Adrenal gland (tissue), 19 donors: ENCODE measurements at places on chromosomes 5 and 9. TPM values are rescaled to one million over a fixed set of nuclear protein-coding genes. Genes with fewer than 3 reads are reported as not detected.

Gene PTBP3
- total RNA-seq, result 21.6 TPM

Gene CA9
- total RNA-seq, result 0.28 TPM

Gene TPPP
- total RNA-seq, result 1.6 TPM

Gene BRINP1
- total RNA-seq, result 4.1 TPM

Gene STRBP
- 6.0 TPM for total RNA-seq

Gene INSL4
- total RNA-seq, result not detected

Gene ACTBL2
- total RNA-seq, result not detected

Gene DOLK
- total RNA-seq, result 28.0 TPM

Gene TRPM3
- total RNA-seq, result 3.6 TPM

Gene MEIKIN
- total RNA-seq, result 0.11 TPM

Gene SLC12A2
- 53.0 TPM for total RNA-seq

Gene LCN9
- not detected for total RNA-seq

Gene FAM221B
- total RNA-seq, result not detected

Gene PFN3
- total RNA-seq, result not detected

Gene MVB12B
- 13.8 TPM for total RNA-seq

Gene SLC6A18
- total RNA-seq, result not detected

Gene SHISAL2B
- not detected for total RNA-seq

Gene ANKDD1B
- total RNA-seq, result 0.53 TPM

Gene PCDHGA12
- 17.9 TPM for total RNA-seq

Gene GDA
- 2.0 TPM for total RNA-seq

Gene CATSPER3
- 0.44 TPM for total RNA-seq

Gene FOXI1
- not detected for total RNA-seq

Gene IL4
- total RNA-seq, result not detected

Gene TUT7
- total RNA-seq, result 35.6 TPM

Gene FKBP15
- total RNA-seq, result 26.7 TPM

Gene RBM18
- 9.4 TPM for total RNA-seq

Gene CXCL14
- total RNA-seq, result 3.6 TPM

Gene LHX3
- not detected for total RNA-seq

Gene KLHL3
- 23.1 TPM for total RNA-seq

Gene GHR
- total RNA-seq, result 11.4 TPM

Gene PRUNE2
- 16.6 TPM for total RNA-seq

Gene SV2C
- total RNA-seq, result 0.96 TPM

Gene ST8SIA4
- total RNA-seq, result 6.0 TPM

Gene FBXL17
- 28.7 TPM for total RNA-seq

Gene F12
- total RNA-seq, result 0.18 TPM

Gene RNF183
- total RNA-seq, result not detected

Gene FRRS1L
- 14.3 TPM for total RNA-seq

Gene GARIN3
- not detected for total RNA-seq

Gene BARX1
- not detected for total RNA-seq

Gene SH3RF2
- 1.1 TPM for total RNA-seq

Gene EIF4E1B
- total RNA-seq, result 0.44 TPM

Gene ABLIM3
- 1.6 TPM for total RNA-seq

Gene PCDHGB6
- total RNA-seq, result 6.0 TPM

Gene GMCL2
- not detected for total RNA-seq

Gene CHMP5
- total RNA-seq, result 90.0 TPM

Gene ATOSB
- 17.7 TPM for total RNA-seq

Gene TAF11L4
- total RNA-seq, result not detected

Gene NTNG2
- total RNA-seq, result 2.9 TPM

Gene NUTM2G
- not detected for total RNA-seq

Gene MLLT3
- 14.3 TPM for total RNA-seq

Gene TRMT10B
- total RNA-seq, result 10.8 TPM

Gene ENTPD2
- 0.28 TPM for total RNA-seq

Gene LRRC19
- total RNA-seq, result not detected

Gene SQSTM1
- 453 TPM for total RNA-seq

Gene CNOT6
- 8.7 TPM for total RNA-seq

Gene DMRT2
- total RNA-seq, result 0.37 TPM

Gene C5orf47
- total RNA-seq, result not detected

Gene PHF24
- total RNA-seq, result 1.7 TPM
